ENCODE measurements at places on chromosomes 16 and 17. TPM values are rescaled to one million over a fixed set of nuclear protein-coding genes. Genes with fewer than 3 reads are reported as not detected.

DNA sequence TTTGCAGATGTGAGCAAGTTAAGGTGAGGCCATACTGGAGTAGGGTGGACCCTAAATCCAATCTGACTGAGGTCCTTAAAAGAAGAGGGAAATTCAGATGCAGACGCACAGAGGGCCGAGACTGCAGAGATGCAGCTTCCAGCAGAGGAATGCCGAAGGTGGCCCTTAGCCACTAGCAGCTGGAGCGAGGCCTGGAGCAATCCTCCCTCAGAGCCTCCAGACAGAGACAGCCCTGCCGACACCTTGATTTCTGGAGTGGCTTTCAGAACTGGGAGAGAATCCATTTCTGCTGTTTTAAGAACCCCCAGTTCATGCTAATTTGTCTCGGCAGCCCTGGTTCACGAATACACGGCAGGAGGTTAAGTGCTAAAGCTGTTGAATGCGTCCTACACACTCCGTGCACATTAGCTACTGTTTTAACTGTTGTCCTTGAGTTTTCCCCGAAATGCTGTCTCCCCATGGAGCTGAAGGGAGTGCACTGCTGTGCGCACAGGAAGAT lies 135.5 kb downstream of the IRF8 start:
- no peak for DNase-seq

DNA sequence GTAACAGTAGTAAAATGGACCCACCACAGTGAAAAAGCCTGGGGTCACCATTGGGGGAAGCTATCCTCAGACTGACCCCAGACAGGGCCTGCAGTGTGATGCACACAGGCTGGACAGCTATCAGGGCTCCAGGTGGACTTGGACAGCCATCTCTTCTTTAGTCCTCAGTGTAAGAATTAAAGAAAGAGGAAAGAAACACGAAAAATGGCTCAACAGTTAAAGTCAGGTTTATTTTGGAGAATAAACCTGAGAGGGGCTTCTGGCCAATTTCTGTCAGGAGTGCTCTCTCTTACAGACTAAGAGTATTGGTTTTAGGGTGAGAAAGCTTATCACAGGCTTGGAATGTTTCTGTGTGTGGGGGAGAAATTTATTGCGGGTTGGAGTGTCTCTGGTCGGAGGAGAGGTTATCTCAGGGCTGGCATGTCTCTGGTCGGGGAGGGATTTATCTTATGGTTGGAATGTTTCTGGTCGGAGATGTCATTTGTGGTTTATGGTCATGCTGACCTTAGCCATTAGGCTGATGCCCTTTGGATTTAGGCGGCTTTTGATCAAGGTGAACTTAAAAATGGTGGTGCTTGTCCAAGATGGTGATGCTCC lies 10.8 kb upstream of the B4GALNT2 start:
- DNase-seq = no peak

DNA sequence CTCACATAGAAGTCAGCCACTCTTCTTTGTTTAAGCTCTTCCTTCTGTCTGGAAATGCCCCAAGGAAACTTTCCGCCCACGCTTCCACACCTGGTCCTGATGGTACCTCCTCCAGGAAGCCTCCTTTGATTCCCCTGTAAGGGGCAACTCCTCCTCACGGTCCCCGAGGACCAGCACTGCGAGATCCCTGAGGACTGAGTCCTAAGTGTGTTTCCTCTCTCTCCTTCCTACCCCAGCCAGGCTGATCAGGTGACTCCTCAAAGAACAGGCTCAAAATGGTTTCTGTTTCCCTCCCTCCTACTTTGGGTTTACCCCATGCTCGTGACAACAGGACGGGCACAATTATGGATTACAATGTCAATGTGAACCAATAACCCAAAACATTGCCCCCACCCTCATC lies 63.0 kb upstream of the MED9 start:
- no peak for DNase-seq

- no peak for DNase-seq
These were observed 25.6 kb downstream of the COX10 start for GRCh38 chr17:14094676-14095601.

DNA sequence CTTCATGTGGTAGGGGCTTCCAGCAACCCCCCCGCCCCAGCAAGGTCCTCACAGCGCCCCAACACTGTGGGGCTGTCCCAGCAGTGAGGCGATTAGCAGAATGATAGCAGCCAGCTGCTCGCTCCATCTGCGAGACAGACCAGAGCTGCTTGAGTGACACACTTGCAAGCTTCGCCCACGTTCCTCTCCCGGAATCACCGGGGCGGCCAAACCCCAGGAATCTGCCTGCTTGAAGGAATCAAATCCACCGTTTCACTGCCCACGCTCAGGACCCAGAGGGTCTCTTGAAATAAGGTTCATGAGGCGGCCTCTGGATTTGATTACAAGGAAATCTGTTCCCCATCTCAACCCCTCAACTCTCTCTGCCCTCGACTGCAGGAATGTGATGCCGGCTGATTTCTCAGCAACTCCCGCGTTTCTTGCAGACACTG lies 356.0 kb downstream of the C16orf95 start:
- no peak for DNase-seq

- DNase-seq = no peak
These were observed 1393.1 kb upstream of the GOT2 start for GRCh38 chr16:60127196-60127595.

GRCh38 chr16:62661435-62661834 lies 625.2 kb upstream of the CDH8 start:
- DNase-seq = no peak

- DNase-seq = no peak
These were observed 202.8 kb upstream of the CPHXL start for GRCh38 chr16:75929046-75929445.

GRCh38 chr17:64004218-64004770 lies 6.1 kb downstream of the PRR29 start:
- no peak for DNase-seq

DNA sequence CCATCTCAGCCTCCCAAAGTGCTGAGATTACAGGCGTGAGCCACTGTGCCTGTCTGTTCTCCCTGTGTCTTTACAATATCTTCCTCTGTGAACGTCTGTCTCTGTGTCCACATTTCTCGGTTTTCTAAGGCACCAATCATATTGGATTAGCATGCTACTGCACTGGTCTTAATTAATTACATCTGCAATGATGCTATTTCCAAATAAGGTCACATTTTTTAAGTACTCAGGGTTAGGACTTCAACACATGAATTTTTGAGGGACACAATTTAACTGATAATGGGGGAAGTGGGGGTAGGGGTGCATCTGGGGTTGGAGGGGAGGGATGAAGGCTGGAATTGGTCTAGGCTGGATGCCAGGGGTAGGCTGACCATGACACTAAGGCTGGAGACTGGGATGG lies 102.6 kb downstream of the N4BP1 start:
- DNase-seq = no peak

DNA sequence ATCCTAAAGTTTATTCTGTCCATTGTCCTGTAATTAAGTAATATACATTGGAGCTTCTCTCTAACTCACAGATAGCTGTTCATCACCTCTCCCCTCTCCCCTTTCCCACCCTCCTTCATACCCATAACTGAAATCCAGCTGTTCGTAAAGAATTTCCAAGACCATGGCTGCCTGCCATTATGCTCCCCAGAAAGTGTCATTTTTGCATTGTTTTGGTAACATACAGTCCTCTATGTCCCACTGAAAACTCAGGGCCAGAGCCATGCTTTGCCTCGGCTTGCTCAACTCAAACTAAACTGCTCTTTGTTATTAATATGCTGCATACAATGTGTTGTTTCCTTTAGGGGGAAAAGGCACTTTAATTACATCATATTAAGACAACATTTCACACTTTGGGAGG lies 132.0 kb downstream of the MRTFB start:
- no peak for DNase-seq

DNA sequence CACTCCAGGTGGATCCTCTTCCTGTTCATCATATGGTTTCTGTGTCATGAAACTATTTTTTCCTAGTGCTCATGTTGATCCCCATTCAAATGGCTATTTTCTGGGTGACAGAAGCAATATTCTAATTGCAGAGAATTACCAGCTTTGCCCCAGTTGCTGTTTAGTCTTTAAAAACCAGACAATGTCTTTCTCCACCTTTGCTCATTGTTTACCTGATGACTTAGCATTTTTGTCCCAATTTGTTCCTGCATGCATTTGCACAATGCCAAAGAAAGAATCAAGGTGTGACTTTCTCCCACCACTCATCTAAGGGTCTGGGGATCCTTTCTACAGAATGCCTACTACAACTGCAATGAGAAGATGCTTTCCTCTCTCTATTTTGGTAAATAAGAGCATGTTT lies 439.9 kb upstream of the MAF start:
- no peak for DNase-seq

- no peak for DNase-seq
These were observed 131.2 kb upstream of the NLRP1 start for GRCh38 chr17:5715478-5715877.

Gene CHST4
- 1.1 TPM for total RNA-seq
